Cerebellar nuclear complex (tissue), 1 donor: ENCODE measurements at places on chromosomes 6 and 20.
A peak's percentile ranks its signal among the peaks of the same experiment; 100 is the strongest.

- DNase-seq: no peak
Observed at GRCh38 chr6:127554435-127555006, 22.5 kb upstream of the C6orf58 start.

GRCh38 chr6:12163149-12163548 is 127.0 kb upstream of the EDN1 start:
- DNase-seq: no peak

- DNase-seq: no peak
Observed at GRCh38 chr6:149923327-149923986, 536 bp upstream of the RAET1G start.

GRCh38 chr6:34546551-34547321 is 9.4 kb downstream of the SPDEF start:
- no peak for DNase-seq

DNA sequence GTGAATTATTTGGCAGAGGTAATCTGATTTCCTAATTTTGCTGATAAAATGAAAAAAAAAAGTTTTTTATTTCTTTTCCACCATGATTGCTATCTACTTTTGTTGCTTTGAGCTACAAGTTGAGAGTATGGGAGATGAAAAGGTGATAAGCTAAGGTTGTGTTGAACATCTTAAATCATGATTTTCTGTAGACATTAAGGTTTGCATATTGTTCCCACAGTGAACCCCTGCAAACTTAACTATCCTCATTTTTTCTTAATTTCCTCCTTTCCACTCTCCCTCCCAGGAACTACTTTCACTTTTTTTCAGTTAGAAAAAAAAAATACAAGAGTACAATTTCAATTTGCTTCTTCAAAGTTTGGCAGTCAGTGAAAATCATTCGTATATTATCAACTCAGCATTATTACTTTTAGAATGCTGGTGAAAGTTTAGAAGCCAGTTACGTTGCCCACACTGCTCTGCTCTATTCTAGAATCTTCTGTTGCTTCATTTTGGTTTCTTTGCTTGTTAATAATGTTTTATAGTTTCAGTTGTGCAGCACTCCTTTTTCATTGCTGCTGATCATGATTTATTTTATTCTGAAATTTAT is 673.8 kb upstream of the CITED2 start:
- no peak for DNase-seq

GRCh38 chr6:99252421-99252820 is 97.1 kb downstream of the FAXC start:
- no peak for DNase-seq

DNA sequence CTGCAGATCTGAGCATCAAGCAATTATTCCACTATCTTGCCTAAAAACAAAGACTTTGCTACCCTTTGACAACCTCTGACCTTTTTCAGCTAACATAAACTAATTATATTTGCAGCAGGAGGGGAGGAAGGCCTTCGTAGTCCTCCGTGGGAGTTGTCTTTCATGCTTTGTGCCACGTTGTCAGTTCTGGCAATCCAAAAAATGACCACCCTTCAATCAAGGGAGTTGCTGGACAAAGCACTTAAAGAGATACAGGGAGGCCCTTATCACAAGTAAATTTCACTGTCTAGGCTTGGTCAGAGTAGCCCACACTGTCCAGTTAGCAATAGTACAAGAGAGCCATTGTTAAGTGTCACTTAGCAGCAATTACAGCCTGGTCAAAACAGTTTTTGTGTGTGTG is 578.9 kb downstream of the HAO1 start:
- DNase-seq: no peak

DNA sequence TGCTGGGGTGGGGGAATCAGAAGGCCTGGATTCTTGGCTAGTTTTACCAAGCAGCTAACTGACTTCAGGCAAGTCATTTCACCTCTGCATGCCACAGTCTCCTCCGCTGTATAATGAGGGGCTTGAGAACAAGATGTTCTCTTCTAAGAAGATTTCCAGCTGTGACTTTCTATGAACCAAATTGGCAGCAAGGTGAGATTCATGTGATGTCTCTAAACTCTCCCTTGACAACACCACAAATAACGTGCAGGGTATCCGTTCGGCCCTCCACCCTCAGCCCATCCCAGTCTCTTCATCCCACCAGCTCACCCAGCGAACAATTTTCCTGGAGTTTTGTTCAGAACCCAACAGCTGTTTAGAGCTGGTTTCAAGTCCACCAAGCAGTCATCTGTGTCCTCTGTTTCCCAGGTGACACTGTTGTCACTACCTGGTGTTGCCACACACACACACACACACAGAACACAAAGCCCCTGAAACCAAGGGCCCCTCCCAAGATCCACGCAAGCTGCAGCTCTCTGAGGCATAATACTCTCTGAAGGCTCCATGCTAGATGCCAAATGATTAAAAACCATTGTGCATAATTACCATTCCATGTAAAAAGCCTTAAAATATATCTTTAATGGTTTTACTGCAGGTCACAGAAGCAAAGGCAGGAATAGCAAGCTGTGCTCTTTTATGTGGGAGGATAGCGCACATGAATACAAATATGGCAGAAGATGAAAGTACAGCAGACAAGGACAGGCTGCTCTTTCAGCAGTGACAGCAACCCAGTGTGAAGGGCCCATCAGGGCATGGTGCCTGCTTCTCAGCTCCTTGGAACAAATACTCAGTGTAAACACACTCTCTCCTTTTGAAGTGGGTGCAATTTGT is 48.2 kb downstream of the ARHGAP18 start:
- DNase-seq: no peak

DNA sequence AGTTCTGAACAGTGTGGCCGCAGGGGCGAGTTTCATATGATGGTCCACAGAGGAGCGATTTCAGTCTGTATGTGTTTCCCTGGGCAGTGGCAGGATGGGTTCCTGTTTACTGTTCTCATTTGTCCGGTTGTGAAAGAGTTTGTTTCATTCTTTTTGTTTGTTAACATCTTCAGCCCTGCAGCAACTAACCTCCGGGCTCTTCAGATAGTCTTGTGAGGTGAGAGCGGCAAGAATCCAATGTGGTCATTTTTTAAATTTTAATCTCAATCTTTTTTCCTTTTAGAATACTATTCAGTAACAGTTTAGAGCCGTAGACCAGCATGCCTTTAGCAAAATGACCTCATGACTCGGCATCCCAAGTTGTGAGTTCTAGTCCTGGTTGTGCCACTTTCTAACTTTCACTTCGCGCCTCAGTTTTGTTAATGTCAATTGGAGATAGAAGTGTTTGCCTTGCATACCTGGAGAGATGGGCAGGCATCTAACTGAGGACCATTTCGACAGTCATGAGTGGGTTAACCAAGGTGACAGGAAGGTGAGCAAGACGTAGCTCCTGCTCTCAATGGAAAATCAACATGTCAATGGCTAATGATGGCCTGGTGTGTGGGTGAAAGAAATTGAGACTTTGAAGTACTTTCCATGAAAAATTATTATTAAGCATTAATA is 38.5 kb upstream of the PXDC1 start:
- no peak for DNase-seq

GRCh38 chr6:81944661-81945060 is 192.2 kb upstream of the TENT5A start:
- no peak for DNase-seq

GRCh38 chr6:30885999-30886896 is 1.9 kb downstream of the DDR1 start:
- DNase-seq: no peak

DNA sequence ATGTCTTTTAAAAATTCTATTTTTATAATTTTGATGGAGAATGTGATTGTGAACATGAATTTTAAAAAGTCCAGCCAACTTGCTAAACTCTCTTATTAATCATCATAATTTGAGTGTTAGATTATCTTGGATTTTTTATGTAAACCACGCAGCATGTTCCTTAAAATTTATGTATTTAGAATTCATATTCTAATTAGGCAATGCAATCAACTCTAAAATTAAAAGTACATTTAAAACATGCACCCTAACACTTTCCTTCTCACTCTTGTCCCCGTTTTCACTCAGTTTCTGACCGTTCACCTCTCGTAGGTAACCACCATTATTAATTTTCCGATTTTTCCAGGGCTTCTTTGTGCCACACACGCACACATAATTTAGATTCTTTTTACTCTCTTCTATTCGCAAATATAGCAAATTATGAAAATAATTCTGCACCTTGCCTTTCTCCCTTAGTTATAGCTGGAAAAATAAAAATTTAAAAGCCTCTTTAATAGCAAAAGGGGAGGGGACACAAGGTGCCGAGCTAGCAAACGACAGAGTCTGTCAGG is 329 bp upstream of the ZKSCAN3 start:
- DNase-seq: no peak

DNA sequence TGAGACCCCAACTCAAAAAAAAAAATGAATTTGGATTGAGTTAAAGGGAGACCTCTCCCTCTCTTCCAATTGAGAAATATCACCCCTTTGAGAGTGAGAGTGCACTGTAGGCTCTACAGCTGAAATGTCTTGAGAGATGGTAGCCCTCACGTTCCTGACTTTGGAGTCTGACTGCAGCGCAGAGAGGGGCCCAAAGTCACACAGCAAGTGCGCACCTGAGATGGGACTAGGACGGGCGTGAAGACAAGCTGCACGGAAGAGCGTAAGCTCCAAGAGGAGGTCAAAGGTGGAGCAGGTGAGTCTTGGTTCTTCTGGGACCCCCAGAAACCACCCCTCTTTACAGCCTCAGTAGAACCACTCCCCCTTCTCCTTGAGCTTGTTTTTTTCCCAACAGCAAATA is 643 bp downstream of the SLA2 start:
- no peak for DNase-seq

- DNase-seq: no peak
Observed at GRCh38 chr6:165674155-165675029, 11.4 kb upstream of the PDE10A start.

DNA sequence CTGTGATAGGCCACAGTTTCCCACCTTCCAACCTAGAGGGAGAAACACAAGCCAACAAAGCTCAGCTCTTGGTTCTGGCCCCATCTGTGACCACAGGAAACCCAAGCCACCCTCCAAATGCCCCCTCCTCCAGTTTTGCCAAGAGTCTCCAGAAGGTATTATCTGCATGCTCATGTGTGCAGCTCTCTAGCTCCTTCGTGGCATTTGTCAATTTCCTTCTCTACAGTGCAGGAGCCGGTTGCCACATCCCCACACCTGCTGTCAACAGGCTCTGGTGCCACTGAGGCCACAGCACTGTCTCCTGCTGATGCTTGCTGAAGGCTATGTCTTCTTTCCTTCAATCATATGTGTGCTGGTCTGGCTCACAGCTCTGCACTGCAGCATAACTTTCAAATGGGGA is 177.2 kb downstream of the CLIC5 start:
- no peak for DNase-seq

DNA sequence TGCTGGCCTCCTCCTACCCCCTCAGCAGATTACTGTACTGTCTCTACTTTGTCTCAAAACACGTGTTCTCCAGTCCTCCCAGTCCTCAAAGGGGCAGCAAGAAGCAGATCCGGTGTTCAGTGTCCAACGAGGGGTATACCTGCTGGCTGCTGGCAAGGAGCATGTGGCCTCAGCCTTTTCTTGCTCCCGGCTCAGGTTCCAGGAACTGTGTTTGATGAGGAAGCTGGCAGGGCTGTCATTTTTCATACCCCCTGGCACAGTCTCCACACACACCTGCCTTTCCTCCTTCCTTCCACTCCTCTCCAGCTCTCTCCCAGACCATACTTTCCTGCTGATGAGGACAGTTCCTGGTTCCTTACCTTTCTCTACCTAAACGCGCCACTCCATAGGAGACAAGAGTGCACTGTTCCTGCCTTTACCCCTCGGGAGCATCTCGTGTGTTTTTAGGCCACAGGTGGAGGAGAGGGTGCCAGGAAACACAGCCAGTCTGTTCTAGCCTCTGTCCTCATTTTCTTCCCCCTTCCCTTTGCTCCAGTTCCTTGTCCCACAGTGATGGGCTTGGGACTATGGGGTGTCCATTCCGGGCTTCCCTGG is 77.2 kb downstream of the SSR1 start:
- no peak for DNase-seq

- no peak for DNase-seq
Observed at GRCh38 chr20:48329676-48330664, 497.8 kb downstream of the PREX1 start.

DNA sequence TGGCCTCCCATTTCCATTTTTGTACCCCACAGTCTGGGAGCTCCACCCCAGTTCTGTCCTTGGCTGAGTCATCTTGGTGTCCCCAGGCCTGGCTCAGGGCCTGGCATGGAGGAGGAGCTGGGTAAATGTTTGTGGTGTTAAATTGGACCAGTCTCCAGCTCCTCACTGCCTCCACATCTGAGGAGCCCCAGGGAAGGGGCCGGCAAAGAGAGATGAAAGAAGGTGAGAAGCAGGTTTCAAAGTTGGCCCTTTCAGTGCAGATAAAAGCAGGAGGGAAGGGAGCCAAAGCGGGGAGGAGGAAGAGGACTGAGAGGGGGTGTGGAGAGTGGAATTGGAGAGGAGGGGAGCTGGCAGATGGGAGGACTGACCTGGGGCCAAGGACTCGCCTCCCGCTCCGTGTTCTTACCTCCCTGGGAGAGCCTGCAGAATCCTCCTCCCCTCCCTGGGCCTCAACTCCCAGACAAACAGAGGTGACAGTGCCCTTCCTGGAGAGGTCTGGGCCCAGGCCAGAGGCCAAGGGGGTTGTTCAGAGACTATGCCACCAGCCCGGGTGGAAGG is 89.0 kb downstream of the CD40 start:
- DNase-seq: peak; percentile 73

DNA sequence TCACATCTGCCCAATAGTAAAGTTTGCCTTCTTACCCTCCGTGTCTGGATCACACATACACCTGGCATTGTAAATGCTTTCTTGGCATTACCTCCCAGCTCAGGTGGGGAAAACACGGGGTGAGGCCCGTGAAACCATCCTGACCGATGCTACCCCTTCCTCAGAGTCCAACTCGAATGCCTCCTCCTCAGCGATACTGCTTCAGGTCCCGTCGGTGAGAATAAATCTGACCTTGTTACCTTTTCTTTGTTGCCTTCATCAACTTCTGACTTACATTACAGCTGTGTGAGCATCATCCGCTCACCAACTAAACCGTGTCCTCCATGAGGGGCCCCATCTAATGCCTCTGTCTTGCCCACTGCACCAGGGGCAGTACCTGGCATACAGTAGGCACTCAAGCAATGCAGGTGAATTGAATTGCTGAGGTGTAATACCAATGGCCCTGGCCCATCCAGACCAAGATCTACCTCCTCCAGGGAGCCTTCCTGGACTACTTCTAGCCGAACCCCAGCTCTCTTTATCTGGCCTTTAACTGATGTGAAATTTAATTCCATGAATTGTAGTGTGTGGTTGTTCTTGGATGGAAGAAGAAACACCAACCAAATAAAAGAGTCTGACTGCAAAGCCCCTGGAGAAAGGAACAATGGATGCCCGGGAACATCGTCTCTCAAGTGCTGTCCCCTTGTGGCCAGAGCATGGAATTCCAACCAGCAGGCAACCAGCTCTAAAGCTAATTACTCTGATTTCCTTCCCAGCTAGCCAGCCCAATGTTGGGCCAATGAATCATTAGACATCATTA is 141.5 kb downstream of the ANKRD60 start:
- no peak for DNase-seq
